ENCODE measurements at places on chromosomes 7 and 10.

- DNase-seq: no peak
- H3K4me3 ChIP-seq: no peak overlapping the region
- H3K4me1 ChIP-seq: no peaks in the 10 kb centered on the region
- H3K27ac ChIP-seq: no peak overlapping the region
- no peaks in the 10 kb centered on the region for H3K27me3 ChIP-seq
- no peaks in the 10 kb centered on the region for H3K36me3 ChIP-seq
Measured at GRCh38 chr7:497346-497745, 22.3 kb downstream of the PDGFA start.

DNA sequence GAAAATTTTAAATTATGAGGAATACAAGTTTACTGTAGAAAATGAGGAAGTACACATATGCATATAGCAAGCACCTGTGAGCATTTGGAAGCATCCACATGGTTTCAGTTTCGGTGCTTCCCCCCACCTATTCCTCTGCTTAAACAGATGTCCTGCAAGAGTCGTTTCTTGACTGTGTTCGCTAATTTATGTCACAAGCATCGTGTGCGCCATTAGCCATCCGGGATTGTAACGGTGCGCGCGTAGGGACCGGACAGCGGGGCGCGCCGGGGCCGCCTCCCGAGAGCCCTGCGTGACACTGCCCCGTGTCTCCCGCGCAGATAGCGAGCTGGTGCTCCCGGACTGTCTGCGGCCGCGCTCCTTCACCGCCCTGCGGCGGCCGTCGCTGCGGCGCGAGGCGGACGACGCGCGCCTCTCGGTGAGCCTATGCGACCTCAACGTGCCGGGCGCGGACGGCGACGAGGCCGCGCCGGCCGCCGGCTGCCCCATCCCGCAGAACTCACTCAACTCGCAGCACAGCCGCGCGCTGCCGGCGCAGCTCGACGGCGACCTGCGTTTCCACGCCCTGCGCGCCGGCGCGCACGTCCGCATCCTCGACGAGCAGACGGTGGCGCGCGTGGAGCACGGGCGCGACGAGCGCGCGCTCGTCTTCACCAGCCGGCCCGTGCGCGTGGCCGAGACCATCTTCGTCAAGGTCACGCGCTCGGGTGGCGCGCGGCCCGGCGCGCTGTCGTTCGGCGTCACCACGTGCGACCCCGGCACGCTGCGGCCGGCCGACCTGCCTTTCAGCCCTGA, 90.9 kb downstream of the NEURL1 start:
- H3K36me3 ChIP-seq: no peaks in the 10 kb centered on the region
- peaks cover 4% of the 10 kb centered on the region for H3K4me1 ChIP-seq
- peak; percentile 49 for DNase-seq
- peak overlapping the region; percentile 51 for H3K27ac ChIP-seq
- H3K27me3 ChIP-seq: peaks cover 13% of the 10 kb centered on the region

GRCh38 chr7:49243521-49243920, 319.2 kb downstream of the CDC14C start:
- H3K36me3 ChIP-seq: no peaks in the 10 kb centered on the region
- no peak overlapping the region for H3K27ac ChIP-seq
- no peaks in the 10 kb centered on the region for H3K4me1 ChIP-seq
- H3K27me3 ChIP-seq: no peaks in the 10 kb centered on the region

DNA sequence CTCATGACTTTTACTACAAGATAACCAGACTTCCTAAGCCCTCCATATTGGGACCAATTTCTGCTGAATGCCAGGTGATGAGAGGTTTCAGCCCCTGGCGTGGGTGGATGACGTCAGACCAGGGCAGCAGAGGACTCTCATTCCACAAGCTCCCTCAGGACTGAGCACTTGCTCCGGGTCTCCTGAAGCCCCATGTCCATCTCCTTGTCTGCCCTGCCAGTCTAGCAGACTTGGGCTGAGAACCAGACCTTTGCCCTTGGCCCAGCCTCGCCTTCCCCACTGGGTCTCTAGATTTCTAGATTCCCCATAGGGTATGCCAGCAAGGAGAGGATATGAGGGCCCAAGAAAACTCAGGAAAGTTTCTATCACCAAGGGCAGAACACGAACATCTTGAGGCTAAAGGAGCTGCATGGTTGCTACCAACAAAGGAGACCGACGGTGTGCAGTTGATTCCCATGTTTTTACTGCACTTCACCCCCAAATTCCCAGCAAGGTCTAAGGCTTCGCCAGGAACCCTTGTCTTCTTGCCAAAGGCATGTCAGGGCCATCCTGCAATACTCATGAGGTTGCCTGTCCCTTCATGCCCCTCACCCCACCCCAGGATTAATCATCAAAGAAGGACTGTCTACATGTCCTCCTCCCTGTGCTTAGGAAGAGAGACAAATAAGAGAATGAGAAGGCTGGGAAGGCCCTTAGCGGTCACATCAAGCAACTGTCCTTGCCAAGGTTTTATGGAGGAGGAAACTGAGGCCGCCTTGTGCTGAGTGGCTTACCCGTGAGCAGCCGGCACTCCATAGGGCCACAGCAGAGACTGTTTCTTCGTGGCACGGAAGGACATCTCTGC, 96.5 kb upstream of the MACROH2A2 start:
- no peaks in the 10 kb centered on the region for H3K36me3 ChIP-seq
- H3K4me3 ChIP-seq: no peak overlapping the region
- H3K27me3 ChIP-seq: peaks cover 9% of the 10 kb centered on the region
- DNase-seq: no peak
- H3K27ac ChIP-seq: no peak overlapping the region

- no peak for DNase-seq
- no peaks in the 10 kb centered on the region for H3K36me3 ChIP-seq
- H3K27ac ChIP-seq: no peak overlapping the region
- no peaks in the 10 kb centered on the region for H3K4me1 ChIP-seq
Measured at GRCh38 chr10:94680544-94680943, 3.0 kb upstream of the CYP2C18 start.

Data from activated T-helper 2 cell treated with anti-CD3 and anti-CD28 coated beads, Interferon-gamma antibody, Interleukin-2, Interleukin-4, amounts not matched to agents 10 μg/mL and 5 μg/mL and 100 μg/mL, durations not matched to agents 14 hours and 24 hours and 36 hours (primary cell).